Ureter (tissue), 1 donor: ENCODE measurements at places on chromosomes 13 and 19. TPM values are rescaled to one million over a fixed set of nuclear protein-coding genes. Genes with fewer than 3 reads are reported as not detected.
A peak's percentile ranks its signal among the peaks of the same experiment; 100 is the strongest.

- DNase-seq: no peak
These were observed 7.3 kb upstream of the ADPRHL1 start for GRCh38 chr13:113460599-113460998.

DNA sequence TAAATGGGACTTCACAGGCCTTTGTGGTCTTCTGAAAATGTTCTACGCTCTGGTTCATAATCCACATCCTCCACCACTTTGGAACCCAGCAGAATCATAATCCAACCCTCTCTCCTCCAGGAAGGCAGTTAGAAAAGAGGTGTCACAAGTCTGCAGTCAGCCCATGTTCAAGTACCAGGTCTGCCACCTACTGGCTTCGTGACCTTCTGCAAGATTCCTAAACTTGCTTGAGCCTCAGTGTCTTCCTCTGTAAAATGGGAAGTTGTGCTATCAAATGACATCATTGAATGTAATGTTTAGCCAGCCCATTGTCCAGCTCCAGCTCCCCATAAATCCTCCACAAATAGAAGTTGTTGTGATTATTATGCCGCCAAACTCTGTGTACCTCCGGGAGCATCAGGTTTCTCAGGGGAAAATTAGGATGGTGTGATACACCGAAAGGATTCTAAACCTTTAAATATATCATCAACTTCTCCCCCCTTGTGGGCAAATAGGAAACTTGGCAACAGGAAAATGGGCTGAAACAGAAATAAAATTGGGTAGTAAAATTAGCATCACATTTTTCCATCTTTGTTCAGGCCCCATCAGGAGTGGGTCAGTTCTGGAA lies 109.7 kb downstream of the NUFIP1 start:
- no peak for DNase-seq

DNA sequence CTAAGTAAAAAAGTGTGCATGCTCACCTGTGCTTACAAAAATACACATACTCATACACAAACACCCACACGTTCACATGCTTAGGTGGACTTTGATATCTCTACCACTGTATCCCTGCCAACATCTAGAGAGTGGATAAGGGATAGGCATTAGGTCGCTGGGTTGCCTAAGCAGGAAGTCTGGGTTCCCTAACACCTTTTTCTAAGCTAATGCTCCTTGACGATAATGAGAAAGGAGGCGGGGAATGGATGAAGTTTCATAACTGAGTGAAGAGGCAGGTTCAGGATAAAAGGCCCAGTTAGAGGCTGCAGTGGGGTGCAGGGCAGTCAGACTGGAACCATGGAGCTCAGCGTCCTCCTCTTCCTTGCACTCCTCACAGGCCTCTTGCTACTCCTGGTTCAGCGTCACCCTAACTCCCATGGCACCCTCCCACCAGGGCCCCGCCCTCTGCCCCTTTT lies 41.9 kb upstream of the CYP2A7 start:
- DNase-seq: no peak

GRCh38 chr13:108850691-108851090 lies 221.3 kb downstream of the MYO16 start:
- no peak for DNase-seq

DNA sequence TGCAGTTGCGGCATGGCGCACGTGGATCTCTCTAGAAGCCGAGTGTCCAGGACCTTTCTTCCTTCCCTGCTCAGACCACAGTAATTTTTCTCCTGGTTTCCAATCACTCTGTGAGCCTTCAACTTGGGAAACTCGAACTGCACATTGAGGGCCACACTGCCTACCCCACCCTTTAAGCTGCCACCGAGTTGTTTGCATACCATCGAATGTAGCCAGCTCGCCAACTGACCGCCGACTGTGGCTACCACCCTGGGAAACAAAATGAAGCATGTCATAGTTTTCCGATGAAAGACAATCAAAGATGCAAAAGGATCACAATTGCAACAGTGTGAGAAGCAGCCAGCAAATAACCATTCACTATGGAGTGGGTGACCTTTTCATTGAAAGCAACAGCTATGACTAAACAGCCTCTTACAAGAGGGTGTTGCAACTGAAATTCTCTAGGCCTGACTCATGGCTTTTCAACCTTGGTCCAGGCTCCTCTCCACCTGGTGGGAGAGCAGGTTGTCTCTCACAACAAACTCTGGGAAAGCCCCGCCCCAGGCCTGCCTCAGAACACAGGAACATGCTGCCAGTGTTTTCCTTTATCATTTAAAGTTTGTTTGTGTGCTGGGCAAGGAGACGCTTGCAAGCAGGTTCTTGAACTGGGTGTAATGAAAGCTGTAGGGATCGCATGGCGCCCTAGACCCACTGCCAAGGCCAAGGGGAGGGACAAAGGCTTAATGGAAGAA lies 141.7 kb upstream of the SERP2 start:
- peak; percentile 85 for DNase-seq

DNA sequence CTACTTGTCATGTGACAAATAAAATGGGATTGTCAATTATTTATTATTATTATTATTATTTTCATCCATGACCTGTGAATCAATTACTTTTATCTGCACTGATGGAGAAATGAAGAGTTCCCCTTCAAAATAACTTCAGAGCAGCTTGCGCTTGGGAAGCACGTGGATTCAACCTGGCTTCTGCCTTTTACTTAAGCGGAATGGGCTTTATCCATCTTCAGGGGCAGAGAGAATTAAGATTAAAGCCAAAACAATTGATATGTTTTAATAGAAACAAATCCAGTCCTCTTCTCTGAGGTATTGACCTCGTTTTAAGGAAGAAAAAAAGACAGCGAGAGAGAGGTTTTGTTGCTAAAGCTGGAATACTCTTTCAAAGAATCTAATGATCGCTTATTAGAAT lies 876 bp downstream of the SACS start:
- no peak for DNase-seq

GRCh38 chr13:29567411-29567810 lies 28.1 kb downstream of the SLC7A1 start:
- DNase-seq: no peak

- no peak for DNase-seq
These were observed 3.0 kb upstream of the TNNT1 start for GRCh38 chr19:55152017-55152416.

DNA sequence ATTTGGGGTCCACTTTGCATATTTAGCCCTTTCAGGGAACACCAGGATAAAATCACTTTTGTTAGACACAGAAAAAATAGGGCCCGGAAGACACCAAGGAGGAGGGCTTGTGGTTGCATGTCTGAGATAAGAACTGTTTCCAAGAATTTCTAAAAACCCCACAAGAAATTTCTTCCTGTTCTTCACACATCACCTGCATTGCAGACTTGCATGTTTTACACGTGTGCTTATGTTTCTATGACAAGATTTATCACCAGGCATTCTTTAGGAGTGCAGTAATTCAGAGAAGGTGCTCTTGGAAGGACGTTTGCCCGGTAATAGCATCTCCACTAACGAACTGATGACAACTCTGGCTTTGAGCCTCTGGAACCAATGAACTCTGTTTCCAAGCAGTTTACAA lies 7.1 kb upstream of the ACTL9 start:
- DNase-seq: no peak

- no peak for DNase-seq
These were observed 1195.0 kb downstream of the SLITRK5 start for GRCh38 chr13:88866195-88866594.

DNA sequence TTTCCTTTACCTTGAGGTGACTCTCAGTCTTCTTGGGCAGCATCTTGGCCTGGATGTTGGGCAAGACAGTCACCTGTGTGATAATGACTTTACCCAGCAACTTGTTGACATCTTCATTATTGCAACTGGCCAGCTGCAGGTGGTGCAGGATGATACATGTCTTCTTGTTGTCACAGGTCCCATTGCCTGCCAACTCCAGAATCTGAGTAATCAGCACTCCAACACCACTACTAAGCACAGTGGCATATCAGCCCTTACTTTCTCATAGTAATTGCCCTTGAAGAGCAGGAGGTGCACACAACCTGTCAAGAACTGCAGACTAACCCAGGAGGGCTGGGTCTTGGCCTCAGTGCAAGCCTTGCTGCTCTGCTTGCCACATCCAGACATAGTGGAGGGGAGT lies 57.8 kb downstream of the CCNA1 start:
- DNase-seq: no peak

DNA sequence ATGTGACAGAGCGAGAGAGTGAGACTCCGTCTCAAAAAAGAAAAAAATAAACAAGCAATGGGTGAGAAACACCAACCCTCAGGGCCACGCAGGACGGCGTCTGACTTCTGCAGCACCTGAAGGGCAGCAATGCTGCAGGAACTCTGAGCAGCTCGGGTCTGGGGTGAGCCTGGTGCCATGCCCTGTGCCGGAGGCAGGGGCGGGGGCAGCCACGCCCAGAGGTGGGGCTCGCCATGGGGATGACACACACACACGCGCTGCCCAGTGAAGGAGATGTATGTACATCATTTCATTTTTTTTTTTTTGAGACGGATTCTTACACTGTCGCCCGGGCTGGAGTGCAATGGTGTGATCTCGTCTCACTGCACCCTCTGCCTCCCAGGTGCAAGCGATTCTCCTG lies 24.3 kb downstream of the GPX4 start:
- no peak for DNase-seq

- DNase-seq: no peak
These were observed 154.7 kb downstream of the KDM4B start for GRCh38 chr19:5123646-5124045.

GRCh38 chr13:97506511-97506910 lies 72.5 kb downstream of the RAP2A start:
- DNase-seq: no peak

- no peak for DNase-seq
These were observed 12.8 kb downstream of the KCTD12 start for GRCh38 chr13:76873445-76873844.

OR7A5 gene
- total RNA-seq: not detected

RHPN2 gene
- total RNA-seq: 18.4 TPM

KCTD15 gene
- 49.3 TPM for total RNA-seq

CACTIN gene
- total RNA-seq: 31.0 TPM

NPHS1 gene
- total RNA-seq: not detected

ITGBL1 gene
- 1.9 TPM for total RNA-seq

CD33 gene
- total RNA-seq: 4.0 TPM

FAAP24 gene
- total RNA-seq: 4.9 TPM
